ENCODE measurements at places on chromosomes 12 and 14.
A peak's percentile ranks its signal among the peaks of the same experiment; 100 is the strongest.

GRCh38 chr14:99522457-99522891 lies 41.3 kb downstream of the CCNK start:
- DNase-seq: no peak

- DNase-seq: no peak
Observed at GRCh38 chr14:50065583-50065982, 50.8 kb downstream of the VCPKMT start.

- DNase-seq: no peak
Observed at GRCh38 chr12:51686727-51687126, 95.7 kb downstream of the SCN8A start.

- no peak for DNase-seq
Observed at GRCh38 chr14:101554991-101555668, 6.2 kb upstream of the DIO3 start.

GRCh38 chr12:57220770-57221168 lies 4.2 kb downstream of the NXPH4 start:
- DNase-seq: no peak

- no peak for DNase-seq
Observed at GRCh38 chr12:3199551-3200031, 122.4 kb downstream of the TSPAN9 start.

DNA sequence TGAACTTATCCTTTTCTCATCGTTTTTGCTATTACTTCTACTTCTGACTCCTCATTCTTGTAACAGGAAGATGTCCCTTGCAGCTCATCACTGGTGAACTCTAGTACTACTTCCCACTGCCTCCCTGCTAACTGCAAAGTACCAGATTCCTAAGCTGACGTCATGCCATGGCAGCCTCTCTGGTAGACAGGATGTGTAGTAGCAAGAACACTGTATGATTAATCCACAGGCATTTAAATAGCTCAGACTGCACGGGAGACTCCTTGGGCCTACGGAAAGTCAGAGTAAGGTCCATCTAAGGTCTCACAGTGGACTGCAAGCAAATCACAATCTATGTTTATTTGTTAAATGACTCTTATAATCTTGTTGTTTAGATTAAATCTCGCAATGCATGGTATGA lies 43.5 kb downstream of the DNAI7 start:
- no peak for DNase-seq

DNA sequence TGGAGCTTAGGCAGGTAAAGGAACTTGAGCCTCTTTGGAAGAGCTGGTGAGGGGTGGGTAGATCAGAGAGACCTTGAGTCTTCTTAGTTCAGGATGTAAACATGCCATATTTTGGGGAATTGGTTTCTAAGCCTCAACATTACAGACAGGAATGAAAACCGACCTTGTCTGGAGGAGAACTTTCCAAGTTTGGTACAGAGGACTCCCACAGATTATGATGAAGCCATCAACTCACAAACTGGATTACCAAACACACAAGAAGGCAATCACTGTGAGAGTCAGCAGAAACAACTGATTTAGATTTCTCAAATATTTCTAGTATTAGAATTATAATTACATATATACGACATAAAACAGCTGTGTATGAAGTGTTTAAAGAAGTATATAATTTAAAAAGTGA lies 22.3 kb upstream of the AMN1 start:
- no peak for DNase-seq

DNA sequence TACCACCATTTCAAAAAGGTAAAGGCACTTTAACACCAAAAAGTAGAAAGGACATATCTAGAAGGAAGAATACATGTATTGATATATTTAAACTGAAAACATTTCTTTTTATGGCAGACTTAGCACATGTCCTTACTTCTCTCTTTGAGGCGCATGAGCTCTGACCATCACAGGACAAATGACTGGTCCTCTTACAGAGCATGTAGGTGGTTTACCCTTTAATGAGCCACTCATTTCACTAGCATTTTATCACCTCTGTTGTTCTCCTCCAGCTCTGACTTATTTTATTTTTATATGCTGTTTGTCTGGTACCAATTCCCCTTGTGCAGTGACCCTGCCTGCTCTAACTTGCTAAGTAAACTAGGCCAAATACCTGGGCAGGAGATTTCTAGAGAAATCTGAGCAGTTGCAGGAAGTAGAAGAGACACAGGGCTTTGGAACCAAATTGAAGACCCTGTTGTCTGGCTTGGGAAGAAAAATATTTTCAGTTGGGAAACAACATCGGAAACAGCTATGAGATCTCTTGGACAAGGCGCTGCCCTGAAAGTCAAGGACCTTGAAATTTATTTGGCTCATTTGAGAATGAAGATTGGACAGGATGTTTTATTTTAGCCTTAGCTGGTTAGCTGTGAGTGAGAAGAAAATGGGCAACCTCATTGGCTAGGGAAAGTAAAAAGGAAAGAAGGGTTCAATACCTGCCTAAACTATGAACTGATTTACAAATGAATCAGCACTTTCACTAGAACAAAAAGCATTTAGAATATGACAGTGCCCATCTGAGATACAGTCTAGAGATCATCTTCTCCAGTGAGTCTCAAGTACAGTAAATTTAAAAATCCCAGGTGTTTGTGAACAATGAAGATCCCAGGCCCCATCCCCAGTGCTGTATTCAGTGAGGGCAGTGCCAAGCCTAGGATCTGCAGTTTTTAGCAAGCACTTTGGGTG lies 374.4 kb downstream of the ZFP36L1 start:
- DNase-seq: no peak

DNA sequence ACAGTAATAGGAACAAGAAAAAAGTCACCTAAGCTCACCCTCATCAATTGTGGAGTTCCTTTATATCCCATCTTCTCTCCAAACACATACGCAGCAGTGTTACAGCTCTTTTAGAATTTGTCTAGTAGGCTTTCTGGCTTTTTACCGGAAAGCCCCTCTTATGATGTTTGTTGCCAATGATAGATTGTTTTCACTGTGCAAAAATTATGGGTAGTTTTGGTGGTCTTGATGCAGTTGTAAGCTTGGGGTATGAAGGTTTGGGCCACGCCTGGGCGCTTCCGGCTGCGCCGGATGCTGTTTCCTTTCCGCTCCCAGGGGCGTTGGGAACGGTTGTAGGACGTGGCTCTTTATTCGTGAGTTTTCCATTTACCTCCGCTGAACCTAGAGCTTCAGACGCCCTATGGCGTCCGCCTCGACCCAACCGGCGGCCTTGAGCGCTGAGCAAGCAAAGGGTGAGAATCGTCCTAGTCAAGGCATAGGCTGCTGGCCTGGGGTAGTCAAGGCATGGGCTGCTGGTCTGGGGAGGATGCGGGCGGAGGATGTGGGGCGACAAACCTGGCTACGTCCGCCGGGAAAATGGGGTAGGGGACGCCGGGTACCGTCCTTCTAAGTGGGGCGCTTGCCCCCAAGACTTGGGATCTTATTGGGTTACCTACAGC lies at the start of the genes C12orf57 and RNU7-1:
C12orf57 (plus strand) TSS at position 301 of the 659 bp plus-strand sequence; CDS start at position 401, 100 bp downstream.
RNU7-1 (plus strand) TSS at position 95 of the 659 bp plus-strand sequence.
- peak; percentile 73 for DNase-seq

DNA sequence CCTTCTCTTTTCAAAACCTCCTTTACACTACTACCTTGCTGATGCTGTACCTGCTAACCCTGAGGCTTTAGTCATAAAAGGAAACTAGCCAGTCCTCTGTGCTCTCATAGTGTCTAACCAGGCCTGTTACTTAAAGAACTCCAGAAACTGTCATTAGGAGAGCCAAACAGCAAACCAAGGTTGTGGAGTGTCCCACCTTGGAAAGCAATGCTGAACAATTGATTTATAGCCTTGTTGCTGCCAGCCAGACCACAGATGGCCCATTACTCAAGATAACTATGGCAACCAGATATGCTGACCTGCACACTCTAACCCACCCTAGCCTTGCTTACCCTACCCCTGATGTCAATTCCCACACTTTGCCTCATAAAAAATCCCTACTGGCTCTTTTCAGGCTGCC lies 26.5 kb upstream of the BCAT1 start:
- DNase-seq: no peak

DNA sequence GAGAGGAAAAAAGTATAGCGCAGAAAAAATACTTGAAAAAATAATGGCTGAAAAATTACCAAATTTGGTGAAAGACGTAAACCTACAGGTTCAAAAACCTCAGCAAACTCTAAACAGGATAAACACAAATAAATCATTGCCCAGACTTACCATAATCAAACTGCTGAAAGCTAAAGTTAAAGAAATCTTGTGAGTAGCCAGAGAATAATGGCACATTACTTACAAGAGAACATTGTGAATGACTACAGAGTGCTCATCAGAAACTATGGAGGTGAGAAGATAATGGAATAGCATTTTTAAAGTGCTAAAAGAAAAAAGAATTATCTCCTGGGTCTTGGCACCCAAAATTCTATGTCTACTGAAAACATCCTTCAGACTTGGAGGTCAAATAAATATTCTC lies 36.0 kb downstream of the ATF1 start:
- no peak for DNase-seq

DNA sequence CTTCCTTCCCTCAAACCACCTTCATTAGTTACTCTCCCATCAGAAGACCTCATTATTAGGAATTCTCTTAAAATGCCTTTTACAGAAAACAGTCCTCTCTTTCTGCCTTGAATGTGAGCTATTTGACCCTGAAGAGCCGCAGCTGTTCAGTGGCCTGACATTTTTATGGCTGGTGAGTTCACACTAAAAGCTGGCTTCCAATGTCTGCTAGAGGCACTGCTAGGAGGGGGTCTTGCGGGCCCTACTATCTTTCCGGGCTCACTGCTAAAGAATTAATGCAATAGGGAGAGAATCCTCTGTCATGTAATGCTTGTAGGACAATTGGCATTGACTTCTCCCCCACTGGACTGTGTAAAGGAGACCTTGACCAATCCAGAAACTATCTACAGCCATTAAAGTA lies 87.7 kb downstream of the GPR135 start:
- DNase-seq: no peak

DNA sequence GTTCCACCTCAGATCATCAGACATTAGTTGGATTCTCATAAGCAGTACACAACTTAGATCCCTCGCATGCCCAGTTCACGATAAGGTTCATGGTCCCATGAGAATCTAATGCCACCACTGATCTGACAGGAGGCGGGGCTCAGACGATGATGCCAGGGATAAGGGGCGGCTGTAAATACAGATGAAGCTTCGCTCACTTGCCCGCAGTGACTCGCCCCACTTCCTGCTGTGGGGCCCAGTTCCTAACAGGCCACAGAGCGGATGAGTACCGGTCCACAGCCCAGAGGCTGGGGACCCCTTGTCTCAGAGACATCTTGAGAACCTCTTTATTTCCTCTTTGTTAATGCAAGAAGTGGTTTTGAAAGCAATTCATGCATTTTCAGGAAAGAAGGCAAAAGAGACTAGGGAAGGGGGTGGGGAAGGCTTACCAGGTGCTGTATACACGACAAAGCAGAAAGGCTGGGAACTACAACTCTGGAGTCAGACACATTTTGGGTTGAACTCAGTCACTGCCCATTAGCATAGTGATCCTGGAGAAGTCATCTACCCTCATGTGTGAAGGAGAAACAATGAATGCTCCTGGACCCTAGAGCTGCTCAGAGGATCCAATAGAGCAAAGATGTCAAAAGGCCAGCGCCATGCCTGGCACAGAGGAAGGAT lies 68.7 kb downstream of the EID3 start:
- no peak for DNase-seq

GRCh38 chr14:29913566-29913965 lies 14.1 kb downstream of the PRKD1 start:
- no peak for DNase-seq

DNA sequence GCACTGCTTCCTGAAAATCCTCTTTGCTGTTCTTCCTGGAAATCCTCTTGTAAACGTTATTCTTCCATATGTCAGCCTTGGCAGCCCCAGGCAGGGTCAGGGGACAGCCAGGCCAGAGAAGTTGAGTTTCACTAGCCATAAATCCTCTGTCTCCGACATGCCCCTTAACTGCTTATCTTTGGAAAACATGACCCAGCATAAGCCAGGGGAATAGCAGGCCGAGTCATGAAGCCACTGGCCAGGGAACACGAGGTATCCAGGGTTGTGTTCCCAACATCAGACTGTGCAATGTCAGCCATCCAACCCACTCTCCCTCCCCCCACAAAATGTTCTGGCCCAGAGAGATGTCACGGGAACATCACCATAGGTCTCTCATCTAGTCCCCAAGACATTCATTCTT lies 453.9 kb downstream of the MED13L start:
- no peak for DNase-seq

DNA sequence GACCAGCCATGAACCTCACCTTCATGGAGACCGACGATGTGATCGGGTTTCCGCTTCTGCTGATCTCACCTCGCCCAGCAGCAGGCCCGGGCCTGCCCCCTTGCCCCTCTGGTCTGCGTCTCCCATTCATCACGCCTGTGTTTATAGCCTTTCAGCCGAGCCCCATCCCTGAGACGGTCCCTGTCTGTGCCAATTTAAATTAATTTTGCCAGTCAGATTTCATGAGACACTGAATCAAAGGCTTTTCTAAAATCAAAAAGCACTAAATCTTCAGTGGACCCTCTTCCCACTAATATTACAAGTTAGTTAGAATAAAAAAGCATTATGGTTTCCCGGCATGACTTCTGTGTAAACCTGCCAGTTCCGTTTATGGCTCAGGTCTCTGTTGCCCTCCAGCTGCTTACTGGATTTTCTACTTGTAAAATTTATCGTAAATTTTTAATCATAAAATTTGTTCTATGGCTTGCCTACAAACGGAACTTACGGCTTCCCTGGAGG lies 155.9 kb downstream of the ESRRB start:
- DNase-seq: no peak

DNA sequence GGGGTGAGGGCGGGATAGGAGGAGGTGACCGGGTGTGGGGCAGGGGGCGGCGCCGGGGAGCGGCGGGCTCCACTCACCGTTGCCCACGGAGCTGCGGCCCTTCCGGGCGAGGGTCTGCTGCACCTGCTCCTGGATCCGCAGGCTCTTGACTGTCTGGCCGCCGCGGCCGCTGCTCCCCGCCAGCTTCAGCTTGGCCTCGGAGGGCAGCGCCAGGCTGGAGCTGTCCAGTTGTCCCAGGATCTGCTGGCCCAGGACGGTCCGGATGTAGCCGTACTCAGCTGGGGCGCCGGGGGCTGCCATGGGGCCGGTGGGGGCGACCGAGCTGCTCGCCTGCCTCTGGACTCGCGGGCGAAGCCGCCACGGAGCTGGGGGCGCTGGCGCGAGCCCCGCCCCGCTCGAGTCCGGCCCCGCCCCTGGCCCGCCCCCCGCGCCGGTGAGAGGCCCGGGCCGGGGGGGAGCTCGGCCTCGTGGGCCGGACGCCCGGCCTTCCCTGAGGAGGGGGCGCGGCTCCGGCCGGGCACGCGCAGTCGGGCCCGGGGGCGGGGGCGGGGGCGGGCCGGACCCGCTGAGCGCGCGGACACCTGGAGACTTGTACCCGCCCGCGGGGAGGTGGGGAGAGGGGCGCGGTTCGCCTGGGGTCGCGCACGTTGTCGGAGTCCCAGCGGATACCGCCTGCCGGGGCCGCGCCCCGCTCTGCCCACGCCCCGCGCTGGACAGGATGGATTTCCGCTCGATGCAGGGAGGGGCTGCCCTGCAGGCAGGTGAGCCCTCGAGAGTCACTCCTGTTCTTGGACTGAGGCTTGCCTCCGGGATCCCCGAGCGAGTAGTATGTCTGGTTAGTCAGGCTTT lies at the start of gene PKP2:
PKP2 (minus strand) TSS at position 346 of the 849 bp plus-strand sequence; CDS start at position 300, 46 bp downstream.
- peak; percentile 26 for DNase-seq

DNA sequence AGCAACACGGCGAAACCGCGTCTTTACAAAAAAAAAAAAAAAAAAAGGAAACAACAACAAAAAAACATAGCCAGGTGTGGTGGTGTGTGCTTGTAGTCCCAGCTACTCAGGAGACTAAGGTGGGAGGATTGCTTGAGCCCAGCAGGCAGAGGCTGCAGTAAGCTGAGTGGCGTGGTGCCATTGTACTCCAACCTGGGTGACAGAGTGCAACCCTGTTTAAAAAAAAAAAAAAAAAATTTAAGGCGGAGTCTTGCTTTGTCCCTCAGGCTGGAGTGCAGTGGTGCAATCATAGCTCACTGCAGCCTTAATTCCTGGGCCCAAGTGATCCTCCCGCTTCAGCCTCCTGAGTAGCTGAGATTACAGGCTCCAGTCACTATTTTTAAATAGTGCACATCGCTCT lies 18.2 kb upstream of the FIGNL2 start:
- DNase-seq: no peak
